ENCODE measurements at places on chromosomes 11 and 22.
A peak's percentile ranks its signal among the peaks of the same experiment; 100 is the strongest.

GRCh38 chr22:44225091-44225689 is 44.5 kb downstream of the PARVG start:
- DNase-seq: no peak

DNA sequence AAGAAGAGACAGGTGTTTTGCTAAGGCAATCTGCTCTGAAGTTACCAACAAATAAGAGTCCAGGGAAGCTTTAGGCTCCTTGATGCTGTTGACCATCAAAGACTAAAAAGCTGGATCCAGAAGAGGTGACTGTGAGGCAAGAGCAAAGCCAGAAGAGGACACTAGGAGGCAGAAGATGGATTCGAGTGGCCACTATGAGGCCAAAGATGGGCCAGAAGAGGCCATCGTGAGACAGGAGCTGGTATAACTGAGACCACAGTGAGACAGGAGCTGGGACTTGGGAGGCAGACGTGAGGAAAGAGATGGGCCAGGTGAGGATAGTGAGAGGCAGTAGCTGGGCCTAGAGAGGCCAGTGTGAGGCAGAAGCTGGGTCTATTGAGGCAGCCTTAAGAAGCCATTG is 37.7 kb downstream of the OR4C45 start:
- no peak for DNase-seq

DNA sequence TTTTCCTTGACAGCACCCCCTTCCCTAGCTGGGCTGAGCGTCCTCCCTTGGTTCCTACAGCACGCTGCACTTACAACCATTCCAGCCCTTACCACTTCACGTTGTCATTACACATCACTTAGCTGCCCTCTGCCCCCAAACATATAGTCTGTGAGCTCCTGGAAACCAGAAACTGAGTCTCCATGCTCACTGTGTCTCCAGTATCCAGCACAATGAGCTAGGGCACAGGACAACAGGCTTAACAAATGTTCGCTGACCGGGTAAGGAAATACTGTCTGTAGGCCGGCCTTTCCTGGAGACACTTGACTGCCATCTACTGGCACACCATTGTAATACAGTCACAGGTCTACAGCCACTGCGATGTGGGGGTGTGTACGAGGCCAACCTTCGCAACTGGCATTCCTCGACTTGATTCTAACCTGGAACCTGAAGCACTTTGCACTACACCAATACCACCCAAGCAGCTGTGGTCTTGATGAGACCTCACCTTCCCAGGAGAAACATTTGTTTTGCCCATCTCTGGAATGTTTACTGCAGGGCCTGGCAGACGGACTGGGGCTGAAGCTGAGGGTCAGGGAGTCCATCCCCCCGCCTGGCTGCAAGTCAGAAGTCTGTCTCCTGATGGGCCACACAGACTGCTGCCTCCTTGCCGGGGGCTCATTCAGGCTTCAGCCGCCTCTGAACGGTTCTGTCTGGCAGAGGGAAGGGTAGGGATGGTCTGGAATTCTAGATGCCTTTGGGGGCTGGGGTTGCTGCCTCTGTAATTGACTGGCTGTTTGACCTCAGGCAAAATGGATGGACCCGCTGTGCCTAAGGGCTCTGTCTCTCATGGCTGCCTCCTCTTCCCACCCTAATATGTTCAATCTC is 72.0 kb downstream of the SYN3 start:
- DNase-seq: no peak

- DNase-seq: peak; percentile 1
Observed at GRCh38 chr11:134438542-134439537, 26.8 kb upstream of the B3GAT1 start.

DNA sequence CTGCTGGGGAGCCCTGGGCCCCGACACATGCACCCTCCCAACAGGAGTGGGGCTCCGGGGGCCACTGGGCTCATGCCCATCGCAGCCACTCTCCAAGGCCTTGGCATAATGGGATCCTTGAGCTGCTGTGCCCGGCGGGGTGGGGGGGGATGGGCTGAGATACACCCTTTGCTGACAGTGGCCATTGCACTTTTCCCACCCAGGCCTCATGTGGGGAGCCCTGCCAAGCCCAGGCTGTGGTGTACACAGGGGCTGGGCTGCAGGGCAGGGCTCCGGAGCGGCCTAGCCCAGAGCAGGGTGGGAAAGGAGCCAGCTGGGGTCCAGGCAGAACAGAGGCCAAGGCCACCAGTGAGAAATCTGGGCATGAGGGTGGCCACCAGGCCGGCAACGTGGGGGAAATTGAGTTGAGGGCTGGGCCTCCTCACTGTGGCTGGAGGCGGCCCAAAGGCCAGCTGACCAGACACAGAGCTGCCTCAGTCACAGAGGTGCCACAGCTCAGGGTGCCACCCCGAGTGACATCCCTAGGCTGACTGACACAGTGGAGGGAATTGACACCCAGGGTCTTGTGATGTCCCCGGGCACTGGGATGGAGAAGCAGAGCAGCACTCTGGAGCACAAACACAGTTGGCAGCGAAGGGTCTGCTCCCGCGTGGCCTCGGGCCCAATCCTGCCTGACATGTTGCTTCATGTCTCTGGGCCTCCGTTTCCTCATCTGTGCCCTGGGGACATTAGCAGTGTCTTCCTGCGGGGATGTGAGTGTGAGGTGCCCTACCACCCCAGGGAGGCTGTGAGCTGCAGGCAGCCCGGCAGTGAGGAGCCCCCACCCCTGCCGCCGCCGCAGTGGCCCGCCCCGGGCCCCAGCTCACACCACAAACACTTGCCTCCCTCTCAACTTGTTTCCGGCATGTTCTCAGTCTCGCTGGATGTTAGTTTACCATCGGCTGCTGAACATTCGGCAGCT is 30.4 kb downstream of the RTN4R start:
- no peak for DNase-seq

DNA sequence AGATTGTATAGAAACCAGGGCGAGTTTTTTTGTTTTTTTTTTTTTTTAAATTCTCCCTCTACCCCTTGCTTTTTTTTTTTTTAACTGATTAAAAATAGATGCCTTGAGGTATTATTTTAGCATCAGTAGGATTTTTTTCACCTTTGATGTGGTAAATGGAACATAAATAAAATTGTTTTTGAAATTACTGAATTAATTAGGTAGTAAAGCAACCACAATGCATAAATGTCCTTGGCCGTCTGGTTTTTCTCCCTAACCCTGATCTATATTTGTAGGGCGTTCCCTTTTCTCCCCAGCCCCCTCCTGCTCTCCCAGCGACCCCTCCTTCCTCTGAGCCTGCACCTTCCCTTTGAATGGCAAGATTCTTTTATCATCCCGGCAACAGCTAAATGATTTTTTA is 107.8 kb downstream of the ZBTB16 start:
- DNase-seq: no peak

Measured in epithelial cell of proximal tubule (primary cell).